HT1080 (cell line): ENCODE measurements at places on chromosomes 13 and 19. TPM values are rescaled to one million over a fixed set of nuclear protein-coding genes. Genes with fewer than 3 reads are reported as not detected.

GRCh38 chr19:20664901-20665781 is 3.8 kb upstream of the ZNF626 start:
- no peak for DNase-seq

DNA sequence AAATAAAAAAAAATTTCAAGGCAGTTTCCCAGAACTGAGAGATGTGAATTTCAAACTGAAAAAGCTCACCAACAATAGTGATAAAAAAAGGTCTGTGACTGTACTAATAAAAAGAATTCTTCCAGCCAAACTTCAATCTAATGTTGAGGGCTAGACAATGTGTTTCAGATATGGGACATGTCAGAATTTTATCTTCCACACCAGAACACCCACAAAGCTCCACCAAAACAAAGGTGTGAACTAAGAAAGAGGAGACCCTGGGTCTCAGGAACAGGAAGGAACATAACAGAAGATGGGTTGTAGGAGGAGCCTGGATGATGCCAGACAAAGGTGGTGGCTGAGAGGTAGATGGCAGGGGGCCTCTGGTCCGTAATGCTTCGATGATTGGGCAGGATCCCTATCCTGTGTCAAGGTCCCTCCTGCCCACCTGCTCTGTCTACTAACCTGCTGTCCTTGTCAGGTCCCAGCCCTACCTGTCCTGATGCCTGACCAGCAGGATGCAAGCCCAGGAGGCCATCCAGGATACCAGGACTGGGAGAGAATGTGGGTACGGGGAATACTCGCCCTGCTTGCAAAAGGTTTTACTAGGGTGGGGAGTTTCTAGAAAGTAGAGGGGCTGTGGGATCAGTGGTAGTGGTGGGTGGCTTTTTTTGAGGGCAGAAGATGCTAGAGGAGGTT is 4.5 kb downstream of the MZF1 start:
- DNase-seq, result no peak

DNA sequence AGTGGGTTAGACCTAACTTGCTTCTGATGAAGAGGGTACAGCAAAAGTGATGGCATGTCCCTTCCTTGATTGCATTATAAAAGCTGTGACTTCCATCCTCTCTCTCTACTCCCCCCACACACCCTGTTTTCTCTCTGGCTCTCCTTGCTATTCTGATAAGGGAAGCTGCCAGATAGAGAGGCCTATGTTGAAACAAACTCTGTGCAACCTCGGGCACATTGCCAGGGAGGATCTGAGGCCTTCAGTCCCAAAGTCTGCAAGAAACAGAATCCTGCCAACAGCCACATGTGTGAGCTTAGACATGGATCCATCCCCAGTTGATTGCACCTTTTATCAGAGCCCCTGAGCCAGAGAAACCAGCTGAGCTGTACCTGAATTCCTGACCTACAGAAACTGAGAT is 44.8 kb upstream of the ARGLU1 start:
- no peak for DNase-seq

DNA sequence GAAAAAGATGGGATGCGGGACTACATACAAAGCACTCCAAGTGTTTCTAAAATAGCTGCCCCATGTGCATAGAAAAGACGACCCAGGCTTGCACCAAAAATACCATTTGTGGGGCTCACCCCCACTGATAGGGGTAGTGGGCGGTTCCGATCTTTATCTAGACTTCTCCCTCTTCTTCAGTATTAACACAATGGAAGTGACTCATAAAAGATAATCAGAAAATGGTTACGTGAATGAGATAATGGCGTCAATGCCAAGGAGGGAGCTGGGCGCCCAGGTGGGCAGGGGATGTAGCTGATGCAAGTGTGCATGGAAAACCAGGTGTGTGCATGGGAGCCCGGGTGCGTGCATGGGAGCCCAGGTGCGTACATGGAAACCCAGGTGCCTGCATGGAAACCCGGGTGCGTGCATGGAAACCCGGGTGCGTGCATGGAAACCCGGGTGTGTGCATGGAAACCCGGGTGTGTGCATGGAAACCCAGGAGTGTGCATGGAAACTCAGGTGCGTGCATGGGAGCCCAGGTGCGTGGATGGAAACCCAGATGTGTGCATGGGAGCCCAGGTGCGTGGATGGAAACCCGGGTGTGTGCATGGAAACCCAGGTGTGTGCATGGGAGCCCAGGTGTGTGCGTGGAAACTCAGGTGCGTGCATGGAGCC is 32.7 kb downstream of the LAMP1 start:
- DNase-seq, result no peak

- DNase-seq, result no peak
Measured at GRCh38 chr13:75715601-75716523, 79.7 kb downstream of the LMO7 start.

DNA sequence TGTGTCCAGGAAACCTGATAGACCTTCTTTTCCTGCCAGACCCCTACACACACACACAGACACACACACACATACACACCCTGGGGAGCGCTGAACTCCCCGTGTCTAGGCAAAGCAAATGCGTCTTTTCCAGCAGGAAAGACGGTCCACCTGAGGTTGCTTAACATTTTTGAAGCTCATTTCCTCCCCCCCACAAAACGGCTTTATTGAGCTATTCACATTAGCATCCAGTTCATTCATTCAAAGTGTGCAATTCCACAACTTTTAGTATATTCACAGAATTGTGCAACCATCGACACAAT is 3.4 kb downstream of the GSX1 start:
- DNase-seq, result no peak

DNA sequence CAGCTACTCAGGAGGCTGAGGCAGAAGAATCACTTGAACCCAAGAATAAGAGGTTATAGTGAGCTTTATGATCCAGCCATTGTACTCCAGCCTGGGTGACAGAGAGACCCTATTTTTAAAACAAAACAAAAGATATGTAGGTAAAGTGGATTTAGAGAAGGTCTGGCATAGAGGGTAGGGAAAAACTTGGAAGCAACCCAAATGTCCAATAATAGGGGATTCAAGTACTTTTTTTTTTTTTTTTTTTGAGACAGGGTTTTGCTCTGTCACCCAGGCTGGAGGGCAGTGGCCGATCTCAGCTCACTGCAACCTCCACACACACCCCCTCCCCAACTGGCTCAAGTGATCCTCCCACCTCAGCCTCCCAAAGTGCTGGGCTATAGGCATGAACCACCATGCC is 5.8 kb upstream of the PAK4 start:
- no peak for DNase-seq

DNA sequence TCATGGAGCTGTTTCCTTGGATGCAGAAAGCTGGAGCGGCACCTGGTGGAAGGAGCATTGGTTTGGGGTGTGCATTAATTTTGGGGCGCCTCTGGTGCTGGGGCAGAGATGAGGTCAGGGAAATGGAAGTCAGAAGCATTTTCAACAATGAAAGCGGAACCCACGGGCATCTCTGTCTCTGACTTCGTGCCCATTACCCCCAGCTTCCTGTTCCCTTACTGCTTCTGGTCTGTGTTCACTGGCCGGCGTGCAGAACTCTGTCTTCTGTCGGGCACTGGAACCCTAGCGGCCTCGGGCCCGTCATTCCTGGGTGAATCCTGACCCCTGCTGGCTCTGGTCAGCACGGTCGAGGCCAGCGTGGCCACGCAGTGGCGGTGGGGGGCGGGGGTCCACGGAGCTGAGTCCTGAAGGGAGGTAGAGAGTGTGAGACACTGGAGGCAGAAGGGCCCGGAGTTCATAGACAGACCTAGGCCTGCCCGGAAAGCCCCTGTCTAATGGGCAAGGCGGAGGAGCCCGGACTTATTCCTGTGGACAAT is 7.9 kb upstream of the LINGO3 start:
- peak; percentile 62 for DNase-seq

GRCh38 chr19:53872762-53873161 is 5.1 kb downstream of the MYADM start:
- no peak for DNase-seq

GRCh38 chr13:112060899-112061366 is 6.0 kb upstream of the SOX1 start:
- DNase-seq, result no peak

The ZNF625 gene
- 5.9 and 6.9 TPM in 2 replicates for total RNA-seq

DNA sequence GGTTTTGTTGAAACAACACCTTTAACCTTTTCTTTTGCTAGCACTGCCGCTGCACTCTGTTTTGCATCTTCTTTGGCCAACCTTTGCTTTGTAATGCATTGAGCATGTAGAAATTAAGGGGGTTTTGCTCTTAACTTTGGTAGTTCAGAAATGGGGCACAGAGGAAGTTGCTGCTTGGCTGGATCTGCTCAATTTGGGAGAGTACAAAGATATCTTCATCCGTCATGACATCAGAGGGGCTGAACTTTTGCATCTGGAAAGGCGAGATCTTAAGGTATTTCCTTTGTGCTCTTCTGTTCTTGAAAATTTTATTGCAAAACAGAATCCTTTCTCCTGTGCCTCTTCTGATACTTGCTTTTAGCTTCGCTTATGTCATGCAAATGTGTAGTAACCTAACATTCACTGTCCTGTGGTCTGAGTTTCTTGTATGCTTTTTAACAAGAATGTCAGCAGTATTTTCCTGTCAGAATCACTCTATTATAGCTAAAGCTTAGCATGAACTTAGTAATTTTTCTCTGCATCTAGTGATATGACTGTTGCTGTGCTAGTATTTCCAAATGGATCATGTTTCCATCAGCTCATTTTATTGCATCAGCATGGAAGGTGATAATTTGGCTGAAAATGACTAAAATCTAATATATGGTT is 50.7 kb upstream of the AKAP11 start:
- no peak for DNase-seq

DNA sequence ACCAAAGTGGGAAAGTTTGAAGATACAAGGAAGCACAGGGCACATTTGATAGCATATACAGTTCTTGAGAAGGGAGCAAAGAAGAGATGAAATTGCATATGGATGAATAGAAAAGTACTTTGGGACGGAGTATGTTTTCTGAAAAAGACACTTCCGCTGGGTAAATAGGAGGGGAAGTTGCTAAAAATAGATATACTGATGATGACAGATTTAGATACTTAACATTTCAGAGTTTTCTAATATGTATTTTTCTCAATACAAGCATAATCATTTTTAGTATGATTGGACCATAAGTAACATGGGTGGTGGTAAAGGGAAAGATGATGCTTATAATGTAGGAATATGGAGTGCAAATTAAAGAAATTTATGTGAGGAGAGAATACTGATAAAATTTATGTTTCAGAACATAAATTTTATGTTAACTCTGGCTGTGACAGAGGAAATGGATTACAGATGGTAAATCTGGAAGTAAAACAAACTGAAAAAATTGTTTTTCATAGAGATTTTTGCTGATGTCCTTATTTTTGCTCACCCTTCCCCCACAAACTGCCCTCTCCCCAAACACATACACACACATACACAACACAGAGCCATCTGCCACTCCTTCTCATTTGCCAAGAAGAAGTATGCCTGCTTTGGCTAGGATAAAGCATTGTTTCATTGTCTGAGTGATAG is 583.9 kb upstream of the MIR17HG start:
- DNase-seq, result no peak

- DNase-seq, result no peak
Measured at GRCh38 chr19:49019242-49019932, 2.5 kb upstream of the LHB start.

GRCh38 chr19:49056101-49056901 is 1.2 kb downstream of the CGB7 start:
- DNase-seq, result peak; percentile 58

The KLF1 gene
- not detected in 2 replicates for total RNA-seq

GRCh38 chr19:40358773-40359172 is 10.3 kb downstream of the PLD3 start:
- no peak for DNase-seq

The IRF2BP1 gene
- 57.1 and 57.4 TPM in 2 replicates for total RNA-seq

The ZNF558 gene
- total RNA-seq, result 0.11 and 0.13 TPM in 2 replicates

GRCh38 chr13:93861818-93862217 is 617.7 kb downstream of the DCT start:
- peak; percentile 53 for DNase-seq

GRCh38 chr13:109384491-109385241 is 401.7 kb downstream of the IRS2 start:
- peak; percentile 43 for DNase-seq

DNA sequence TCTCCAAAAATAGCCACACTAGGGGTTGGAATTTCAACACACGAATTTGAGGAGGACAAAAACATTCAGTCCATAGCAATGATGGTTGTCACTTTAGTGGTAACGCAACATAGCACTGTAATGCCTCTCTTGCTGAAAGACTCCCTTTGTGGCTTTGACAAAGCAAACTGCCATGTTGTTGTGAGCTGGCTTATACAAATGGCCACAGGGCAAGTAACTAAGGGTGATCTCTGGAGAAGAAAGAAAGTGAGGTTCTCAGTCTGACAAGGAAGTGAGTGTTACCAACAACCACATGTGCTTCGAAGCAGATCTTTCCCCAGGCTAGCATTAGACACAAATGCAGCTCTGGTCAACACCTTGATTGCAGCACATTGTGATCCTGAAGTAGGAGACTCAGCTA is 79.1 kb upstream of the PCDH17 start:
- no peak for DNase-seq

- no peak for DNase-seq
Measured at GRCh38 chr13:108962654-108963053, 333.2 kb downstream of the MYO16 start.

The REXO1 gene
- 12.5 and 14.4 TPM in 2 replicates for total RNA-seq

The OR7A5 gene
- not detected in 2 replicates for total RNA-seq

- no peak for DNase-seq
Measured at GRCh38 chr19:3528539-3529211, 10.3 kb upstream of the TEKTIP1 start.

GRCh38 chr19:16031872-16032200 is 44.5 kb upstream of the TPM4 start:
- DNase-seq, result no peak

- DNase-seq, result no peak
Measured at GRCh38 chr19:16359964-16360363, 35.3 kb downstream of the KLF2 start.

DNA sequence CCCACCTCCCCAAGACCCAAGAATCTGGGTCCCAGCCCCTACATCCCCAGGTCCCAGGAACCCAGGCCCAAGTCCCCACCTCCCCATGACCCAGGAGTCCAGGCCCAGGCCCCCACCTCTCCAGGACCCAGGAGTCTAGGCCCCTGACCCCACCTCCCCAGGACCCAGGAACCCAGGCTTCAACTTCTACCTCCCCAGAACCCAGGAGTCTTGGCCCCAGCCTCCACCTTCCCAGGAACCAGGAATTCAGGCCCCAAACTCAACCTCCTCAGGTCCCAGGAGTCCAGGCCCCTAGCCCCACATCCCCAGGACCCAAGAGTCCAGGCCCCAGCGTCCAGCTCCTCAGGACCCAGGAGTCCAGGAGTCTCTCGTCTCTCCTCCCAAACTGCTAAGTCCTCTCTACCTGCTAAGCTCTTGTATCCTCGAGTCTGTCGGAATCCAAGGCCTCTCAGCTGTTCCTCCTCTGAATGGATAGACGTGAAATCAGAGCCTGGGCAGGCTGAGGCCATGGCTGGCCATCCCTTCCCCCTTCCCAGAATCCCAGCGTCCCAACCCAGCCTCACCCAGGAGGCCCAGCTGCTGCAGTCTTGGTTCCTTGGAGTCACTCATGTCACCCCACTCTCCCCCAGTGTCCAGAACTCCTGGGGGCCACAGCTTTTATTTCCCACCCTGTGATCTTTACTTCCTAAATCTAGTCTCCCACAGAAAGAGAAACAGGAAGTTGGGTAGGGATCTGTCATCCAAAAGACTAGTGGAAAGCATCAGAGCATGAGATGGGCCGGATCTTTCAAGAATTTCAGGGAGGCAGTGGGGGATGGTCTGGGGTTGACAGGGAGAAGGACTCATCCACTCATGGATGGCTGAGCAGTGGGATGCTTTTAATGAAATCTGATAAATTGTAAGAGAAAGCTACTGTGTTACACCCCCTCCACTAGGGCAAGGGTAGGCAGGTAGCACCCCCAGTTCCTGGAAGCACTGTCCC is at the start of gene CD209:
TSS of gene CD209 (minus strand) at position 632 of the 982 bp plus-strand sequence. CDS start at position 609, 23 bp downstream.
- no peak for DNase-seq

The INAFM1 gene
- total RNA-seq, result 1.5 and 4.0 TPM in 2 replicates

The ZNF540 gene
- total RNA-seq, result not detected in 2 replicates

The IGFL3 gene
- total RNA-seq, result 1.7 and 1.9 TPM in 2 replicates

- DNase-seq, result peak; percentile 90
Measured at GRCh38 chr19:7919610-7920518, at the start of gene SNAPC2. SNAPC2 (plus strand) TSS chr19:7920338; CDS start chr19:7920367, 29 bp downstream.
